ENCODE measurements at places on chromosomes 1 and 21. TPM values are rescaled to one million over a fixed set of nuclear protein-coding genes. Genes with fewer than 3 reads are reported as not detected.

Gene CELSR2
- 5.3 TPM for polyA plus RNA-seq

Gene ASCL5
- polyA plus RNA-seq: not detected

Gene KRTAP21-3
- not detected for polyA plus RNA-seq

Gene GBP4
- polyA plus RNA-seq: not detected

Gene ZBTB48
- 19.7 TPM for polyA plus RNA-seq

Gene FAM78B
- 0.16 TPM for polyA plus RNA-seq

Gene VASH2
- polyA plus RNA-seq: 1.2 TPM

Gene FCAMR
- polyA plus RNA-seq: not detected

Gene IFI44
- 2.2 TPM for polyA plus RNA-seq

Gene LDLRAD1
- polyA plus RNA-seq: not detected

Gene OR2G6
- not detected for polyA plus RNA-seq

Gene FAM167B
- 0.59 TPM for polyA plus RNA-seq

Gene UBAP2L
- 156 TPM for polyA plus RNA-seq

Gene DTL
- polyA plus RNA-seq: 11.8 TPM

Gene FCGR1A
- polyA plus RNA-seq: not detected

Gene FCRL2
- polyA plus RNA-seq: not detected

Gene FASLG
- polyA plus RNA-seq: 0.14 TPM

Gene CTSS
- polyA plus RNA-seq: 0.48 TPM

Gene CTTNBP2NL
- 12.4 TPM for polyA plus RNA-seq

Gene MANEAL
- polyA plus RNA-seq: 0.55 TPM

Data from IMR-90 (cell line).